CD4-positive, alpha-beta memory T cell (primary cell): ENCODE measurements at places on chromosomes 1 and 21.

GRCh38 chr1:57889676-57890320, 465.9 kb upstream of the DAB1 start:
- DNase-seq, result no peak

DNA sequence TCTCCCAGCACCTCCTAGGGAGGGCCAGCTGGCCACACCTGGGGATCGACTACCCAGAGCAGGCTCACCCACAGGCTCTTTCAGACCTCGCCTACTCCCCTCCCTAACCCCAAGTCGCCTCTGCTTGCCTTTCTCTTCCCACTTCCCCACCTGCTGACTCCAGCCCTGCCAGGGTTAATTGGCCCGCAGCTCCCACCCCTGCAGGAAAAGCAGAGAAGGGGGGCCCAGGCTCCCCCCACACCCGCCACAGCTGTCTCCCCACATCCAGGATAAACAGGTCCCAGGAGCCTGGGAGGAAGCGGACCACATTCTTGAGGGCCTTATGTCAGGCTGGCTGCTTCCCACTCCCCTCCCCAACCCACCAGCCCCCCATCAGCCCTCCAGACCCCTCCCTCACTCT, 45.0 kb downstream of the TAS1R2 start:
- DNase-seq, result no peak

DNA sequence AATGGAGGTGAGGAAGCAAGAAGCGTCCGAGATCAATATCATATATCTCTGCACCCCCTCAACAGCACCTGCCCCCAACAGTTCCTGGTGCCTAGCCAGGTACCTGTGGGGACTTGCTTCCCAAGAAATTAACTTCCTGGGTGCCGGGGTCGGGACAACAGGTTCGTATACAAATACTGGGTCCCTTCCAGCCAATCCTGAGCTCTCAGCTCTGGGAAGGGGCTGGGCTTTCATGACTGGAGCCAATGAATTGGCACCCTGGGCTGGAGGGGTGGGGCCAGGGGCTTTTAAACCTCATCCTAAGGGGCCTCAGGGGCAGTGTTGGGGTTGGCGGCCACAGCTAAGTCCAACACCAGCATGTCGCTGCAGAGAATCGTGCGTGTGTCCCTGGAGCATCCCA, at the start of gene PADI3:
PADI3 (plus strand) TSS at position 318 of the 400 bp plus-strand sequence; CDS start at position 358, 40 bp downstream.
- DNase-seq, result no peak

DNA sequence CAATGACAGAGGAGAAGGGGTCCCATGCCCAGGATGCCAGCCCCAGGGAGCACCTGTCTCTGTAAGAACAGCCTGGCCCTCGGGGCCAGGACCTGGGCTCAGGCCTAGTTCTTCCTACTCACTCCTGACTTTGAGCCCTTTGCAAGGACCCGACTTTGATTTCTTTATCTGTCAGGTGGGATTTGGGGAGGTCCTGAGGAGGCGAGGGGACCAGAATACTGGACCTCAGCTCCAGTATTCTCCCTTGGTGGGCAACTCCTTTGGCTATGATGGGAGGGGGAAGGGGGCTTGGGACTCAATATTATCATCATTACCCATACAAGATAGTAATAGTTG, 18.1 kb downstream of the KCNQ4 start:
- no peak for DNase-seq

DNA sequence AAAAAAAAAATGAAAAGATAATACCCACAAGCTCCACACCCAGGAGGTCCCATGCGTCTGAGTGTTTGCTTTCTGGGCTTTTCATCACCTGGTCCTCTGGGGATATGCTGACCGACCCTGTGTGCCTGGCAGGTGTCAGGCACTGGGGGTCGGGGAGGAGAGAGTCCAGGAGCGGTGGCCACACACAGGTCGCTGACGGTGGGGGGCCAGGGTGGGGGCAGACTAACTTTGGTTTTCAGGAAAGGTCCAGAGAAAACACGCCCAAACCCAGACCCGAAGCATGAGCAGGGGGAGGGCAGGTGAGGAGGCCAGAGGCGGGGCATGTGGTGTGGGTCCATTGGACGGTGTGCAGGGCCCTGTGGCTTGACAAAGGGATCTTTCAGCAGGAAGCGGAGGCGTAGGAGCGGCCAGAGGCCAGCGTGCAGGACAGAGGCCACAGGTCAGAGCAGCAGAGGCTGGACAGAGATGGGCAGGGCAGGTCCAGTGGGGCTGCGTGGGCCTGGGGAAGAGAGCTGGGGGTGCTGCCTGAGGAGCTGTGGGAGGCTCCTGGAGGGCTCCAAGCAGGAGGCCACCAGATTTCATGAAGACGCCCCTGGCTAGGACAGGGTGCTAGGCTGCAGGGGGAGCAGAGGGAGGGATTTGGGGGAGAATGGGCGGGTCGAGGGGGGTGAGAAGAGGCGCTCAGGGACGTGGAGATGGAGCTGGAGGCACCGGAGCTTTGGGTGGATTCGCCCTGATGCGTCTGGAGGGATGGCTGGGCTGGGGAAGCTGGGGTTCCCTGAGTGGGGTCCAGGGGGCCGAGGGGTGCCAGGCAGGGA, 15.8 kb downstream of the RNF223 start:
- DNase-seq, result no peak

- peak; percentile 28 for DNase-seq
These were observed 14.0 kb upstream of the ALX3 start for GRCh38 chr1:110084227-110085078.

- no peak for DNase-seq
These were observed 5.4 kb downstream of the PEA15 start for GRCh38 chr1:160210561-160210960.

DNA sequence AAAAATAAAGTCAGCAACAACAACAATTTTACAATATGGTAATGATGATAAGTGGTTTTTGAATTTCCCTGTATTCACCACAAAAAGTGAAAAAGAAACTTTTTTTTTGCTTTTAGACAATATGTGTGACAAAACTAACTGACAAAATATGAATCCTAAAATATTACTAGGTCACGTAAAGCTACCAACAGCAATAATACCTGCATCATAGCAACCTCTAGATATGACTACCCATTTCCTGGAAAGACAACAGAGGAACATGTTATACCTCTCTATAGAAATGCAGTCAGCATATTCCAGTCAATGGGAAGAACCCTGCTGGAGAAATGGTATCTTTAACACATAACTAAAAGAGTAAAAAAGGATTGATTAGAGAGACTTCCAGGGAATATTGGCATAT, 73.7 kb downstream of the PDE4B start:
- no peak for DNase-seq
